ENCODE measurements at places on chromosomes 6 and 20.
A peak's percentile ranks its signal among the peaks of the same experiment; 100 is the strongest.

GRCh38 chr20:33337531-33338165 is 54.6 kb downstream of the BPIFB1 start:
- no peak for DNase-seq

- no peak for DNase-seq
Observed at GRCh38 chr6:147873816-147874215, 365.3 kb downstream of the SAMD5 start.

- DNase-seq, result no peak
Observed at GRCh38 chr6:100470422-100471120, 5.8 kb upstream of the SIM1 start.

DNA sequence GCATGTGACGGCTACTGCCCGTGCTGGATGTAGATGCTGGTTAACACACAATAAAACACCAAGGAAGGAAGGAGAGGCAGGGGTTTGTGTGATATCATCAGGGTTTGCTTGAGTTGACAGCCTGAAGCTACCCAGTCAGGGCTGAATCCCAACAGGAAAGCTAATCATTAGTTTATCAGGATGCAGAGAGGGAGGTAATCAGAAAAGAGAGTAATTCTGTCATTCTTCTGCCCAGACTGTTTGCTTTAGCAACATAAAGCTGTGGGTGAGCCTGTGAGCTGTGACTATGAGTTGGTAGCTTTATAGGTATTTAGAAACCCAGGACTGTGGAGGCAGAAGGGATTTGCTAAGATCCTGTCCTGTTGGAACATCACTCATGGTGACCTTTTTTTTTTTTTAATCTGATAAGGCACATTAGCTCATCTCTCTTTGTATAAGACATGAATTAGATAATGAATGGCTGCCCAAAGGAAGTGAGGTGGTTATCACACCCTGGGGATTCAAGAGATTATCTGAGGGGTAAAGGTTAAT is 79.3 kb downstream of the CAP2 start:
- DNase-seq, result no peak

DNA sequence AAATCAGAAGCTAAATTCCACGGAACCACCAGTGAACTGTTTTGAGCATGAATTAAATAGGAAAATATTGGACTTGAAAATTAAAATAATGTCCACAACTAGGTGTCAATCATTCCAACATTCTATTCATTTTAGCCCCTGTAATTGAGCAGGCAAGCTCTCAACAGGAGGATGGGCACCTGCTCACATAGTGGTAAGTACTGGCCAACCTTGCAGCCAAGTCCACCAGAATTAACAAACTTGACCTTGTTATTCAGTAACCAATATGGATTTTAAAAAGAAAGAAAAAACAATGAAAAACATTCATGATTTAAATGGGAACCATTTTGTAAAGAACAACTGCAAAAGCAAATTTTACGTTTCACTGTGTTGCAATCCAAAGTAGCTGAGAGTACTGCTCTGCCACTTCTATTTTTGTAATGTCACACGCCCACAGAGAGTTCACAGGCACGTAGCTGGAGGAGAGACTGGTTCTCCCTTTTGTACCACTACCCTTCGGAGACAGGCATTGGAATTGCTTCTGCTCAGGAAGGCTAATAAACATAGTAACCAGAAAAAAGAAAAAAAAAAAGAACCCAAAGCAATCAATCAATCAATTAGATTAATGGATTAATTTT is 75.2 kb upstream of the F13A1 start:
- no peak for DNase-seq

DNA sequence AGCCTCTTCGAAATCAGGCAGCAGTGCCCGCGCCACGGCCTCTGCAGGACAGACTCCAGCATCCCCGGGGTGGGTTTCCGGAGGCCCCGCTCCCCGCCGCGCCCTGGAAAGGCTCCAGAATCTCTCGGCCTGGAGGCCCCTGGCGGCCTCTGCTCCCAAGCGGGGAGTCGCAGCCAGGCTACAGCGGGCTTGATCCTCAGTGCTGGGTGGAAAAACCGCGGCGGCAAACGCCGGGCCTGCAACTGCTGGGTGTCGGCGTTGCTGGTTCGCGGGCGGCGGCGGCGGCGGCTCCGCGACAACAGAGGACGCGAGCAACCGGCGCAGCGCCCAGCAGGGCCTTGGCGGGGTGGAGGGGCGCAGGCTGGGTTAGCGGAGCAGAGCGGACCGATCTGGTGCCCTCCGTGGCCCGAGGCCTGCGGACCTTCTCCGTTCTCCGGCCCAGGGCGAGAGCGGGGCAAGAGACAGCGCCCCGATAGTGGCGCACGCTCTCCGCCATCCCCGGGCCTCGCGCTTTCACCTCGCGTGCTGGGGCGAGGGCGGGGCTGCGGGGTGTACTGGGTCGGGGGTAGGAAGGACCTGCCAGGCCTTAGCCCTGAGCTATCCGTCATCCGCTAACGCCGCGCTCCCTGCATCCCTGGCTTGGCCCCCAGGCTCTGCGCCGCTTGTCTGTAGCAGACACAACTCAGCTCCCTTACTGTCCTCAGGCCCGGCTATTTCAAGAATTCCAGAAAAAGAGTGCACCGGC is 3.4 kb upstream of the ZNF292 start:
- DNase-seq, result peak; percentile 82

- no peak for DNase-seq
Observed at GRCh38 chr20:51432251-51432784, 110.2 kb downstream of the NFATC2 start.

GRCh38 chr6:141313986-141314385 is 818.7 kb upstream of the GJE1 start:
- no peak for DNase-seq

- DNase-seq, result no peak
Observed at GRCh38 chr20:32510120-32510600, 75.0 kb downstream of the NOL4L start.

- DNase-seq, result peak; percentile 75
Observed at GRCh38 chr6:134436281-134436815, 118.4 kb upstream of the SGK1 start.

- DNase-seq, result no peak
Observed at GRCh38 chr20:36645353-36645752, 643 bp downstream of the SLA2 start.

DNA sequence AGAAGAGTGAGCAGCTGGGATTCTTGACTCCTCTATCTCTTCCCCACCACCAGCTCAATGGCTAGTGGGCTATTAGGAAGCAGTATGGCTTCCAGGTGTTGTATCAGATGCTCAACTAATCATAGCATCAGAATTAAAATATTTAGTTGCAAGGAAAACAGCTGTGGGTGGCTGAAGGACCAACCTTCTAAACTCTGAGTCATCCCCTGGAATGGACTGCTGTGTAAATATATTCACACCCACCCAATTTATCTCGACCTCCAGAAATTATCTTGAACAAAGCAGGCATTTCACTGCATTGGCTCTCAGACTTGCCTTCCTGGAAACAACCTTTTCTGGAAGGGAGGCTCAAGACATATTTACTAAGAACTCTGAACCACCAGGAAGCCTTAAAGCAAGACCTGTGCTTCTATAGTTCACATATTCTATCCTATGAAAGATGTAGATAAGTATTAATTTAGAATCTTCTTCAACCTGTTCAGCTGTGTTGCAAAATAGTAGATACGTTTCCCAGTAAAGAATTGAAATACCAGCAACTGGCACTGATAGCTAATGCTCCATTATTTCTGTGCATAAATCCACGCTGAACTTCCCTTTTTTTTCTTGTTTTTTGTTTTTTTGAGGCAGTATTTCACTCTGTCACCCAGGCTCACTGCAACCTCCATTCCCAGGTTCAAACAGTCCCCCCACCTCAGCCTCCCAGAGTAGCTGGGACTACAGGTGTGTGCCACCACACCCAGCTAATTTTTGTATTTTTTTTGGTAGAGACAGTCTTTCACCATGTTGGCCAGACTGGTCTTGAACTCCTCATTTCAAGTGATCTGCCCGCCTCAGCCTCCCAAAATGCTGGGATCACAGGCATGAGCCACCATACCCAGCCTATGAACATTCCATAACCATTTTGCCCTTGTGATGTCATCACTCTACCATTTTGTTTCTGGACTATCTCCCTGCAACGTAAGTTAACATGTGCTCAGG is 56.9 kb upstream of the CD2AP start:
- no peak for DNase-seq

- no peak for DNase-seq
Observed at GRCh38 chr20:21437816-21438215, 40.5 kb upstream of the NKX2-4 start.

- peak; percentile 33 for DNase-seq
Observed at GRCh38 chr6:45586216-45587171, 208.8 kb upstream of the SUPT3H start.

GRCh38 chr6:25025919-25026301 is 90.2 kb upstream of the RIPOR2 start:
- no peak for DNase-seq

- no peak for DNase-seq
Observed at GRCh38 chr20:43863821-43864544, 50.7 kb upstream of the TOX2 start.

GRCh38 chr20:59153355-59153681 is 10.3 kb upstream of the ZNF831 start:
- DNase-seq, result no peak

- no peak for DNase-seq
Observed at GRCh38 chr6:122817766-122818165, 28.7 kb downstream of the SMPDL3A start.

DNA sequence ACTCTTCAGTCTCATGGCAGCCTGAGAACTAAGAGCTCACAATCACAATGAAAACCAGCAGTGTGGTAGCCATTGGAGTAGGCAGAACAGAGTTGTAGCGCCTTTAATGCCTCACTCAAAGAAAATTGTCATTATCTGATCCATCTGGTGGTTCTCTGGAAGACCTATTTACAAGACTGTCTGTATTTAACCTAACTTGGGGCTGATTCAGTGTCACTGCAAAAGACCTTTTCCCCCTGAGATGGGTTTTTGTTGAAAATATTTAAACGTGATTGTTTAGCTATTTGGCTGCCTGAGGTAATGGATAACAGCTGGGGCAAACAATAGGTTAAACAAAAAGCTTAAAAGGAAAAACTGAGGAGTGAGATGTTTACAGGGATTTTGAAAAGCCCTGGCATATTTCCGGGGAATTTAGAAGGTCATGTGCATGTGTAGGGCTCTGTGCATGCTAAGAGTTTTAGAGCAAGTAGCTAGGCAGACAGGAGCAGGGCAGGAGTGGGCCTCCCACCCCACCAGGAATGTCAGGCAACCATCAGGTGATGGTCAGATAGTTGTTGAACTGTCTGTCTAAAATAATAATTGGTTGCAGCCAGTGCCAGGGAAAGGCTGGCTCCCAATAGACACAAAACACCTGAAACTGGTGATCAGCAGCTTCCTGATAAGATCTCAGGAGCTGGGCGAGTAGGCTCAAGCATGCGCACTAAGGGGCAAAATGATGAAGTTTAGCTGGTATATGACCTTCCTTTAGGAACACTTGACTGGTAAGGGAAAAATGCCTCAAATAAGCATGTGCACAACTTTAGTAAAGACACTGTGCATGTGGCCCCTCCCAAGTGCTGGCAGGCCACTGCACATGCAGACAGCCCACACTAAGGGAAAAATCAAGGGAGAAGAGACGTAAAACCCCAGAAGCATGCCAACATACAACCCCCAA is 70.8 kb upstream of the AKIRIN2 start:
- DNase-seq, result no peak

DNA sequence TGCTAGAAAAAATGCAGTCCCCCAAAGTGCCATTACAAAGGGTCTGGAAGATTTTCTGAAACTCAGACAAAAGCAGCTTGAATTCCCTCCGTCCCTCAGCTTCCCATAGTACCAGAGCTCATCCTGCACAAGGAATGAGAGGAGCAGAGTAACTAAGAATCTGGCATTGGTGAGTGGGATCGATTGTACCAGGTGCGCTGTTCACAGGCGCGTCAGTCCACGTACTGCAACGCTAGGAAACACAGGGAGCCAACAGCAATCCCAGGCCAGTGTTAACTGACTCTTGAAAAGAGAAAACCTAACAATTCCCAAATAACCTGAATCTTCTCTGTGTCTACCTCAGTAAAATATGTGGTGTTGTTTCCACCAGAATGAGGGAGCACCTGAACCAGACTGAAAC is 77.9 kb downstream of the GCNT2 start:
- no peak for DNase-seq

GRCh38 chr20:4581838-4582237 is 139.9 kb upstream of the PRND start:
- no peak for DNase-seq

- no peak for DNase-seq
Observed at GRCh38 chr6:143546599-143546998, 35.1 kb upstream of the FUCA2 start.

GRCh38 chr6:88004707-88005106 is 42.9 kb upstream of the SPACA1 start:
- DNase-seq, result no peak

DNA sequence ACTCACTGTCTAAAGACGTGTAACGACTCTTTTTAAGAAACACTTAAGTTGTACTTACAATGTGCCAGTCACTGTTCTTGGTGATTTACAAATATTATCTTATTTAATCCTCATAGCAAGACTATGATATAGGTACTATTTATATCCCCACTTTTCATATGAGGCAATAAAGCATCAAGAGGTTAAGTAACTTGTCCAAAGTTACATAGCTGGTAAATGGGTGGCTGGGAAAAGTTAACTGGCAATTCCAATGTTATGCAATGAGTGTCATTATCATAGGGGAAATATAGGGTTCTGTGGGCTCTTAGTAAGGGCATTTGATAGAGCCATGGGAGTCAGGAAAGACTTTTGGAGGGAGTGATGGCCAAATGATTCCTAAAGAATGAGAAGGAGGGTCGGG is 21.4 kb upstream of the RIPOR2 start:
- DNase-seq, result no peak

DNA sequence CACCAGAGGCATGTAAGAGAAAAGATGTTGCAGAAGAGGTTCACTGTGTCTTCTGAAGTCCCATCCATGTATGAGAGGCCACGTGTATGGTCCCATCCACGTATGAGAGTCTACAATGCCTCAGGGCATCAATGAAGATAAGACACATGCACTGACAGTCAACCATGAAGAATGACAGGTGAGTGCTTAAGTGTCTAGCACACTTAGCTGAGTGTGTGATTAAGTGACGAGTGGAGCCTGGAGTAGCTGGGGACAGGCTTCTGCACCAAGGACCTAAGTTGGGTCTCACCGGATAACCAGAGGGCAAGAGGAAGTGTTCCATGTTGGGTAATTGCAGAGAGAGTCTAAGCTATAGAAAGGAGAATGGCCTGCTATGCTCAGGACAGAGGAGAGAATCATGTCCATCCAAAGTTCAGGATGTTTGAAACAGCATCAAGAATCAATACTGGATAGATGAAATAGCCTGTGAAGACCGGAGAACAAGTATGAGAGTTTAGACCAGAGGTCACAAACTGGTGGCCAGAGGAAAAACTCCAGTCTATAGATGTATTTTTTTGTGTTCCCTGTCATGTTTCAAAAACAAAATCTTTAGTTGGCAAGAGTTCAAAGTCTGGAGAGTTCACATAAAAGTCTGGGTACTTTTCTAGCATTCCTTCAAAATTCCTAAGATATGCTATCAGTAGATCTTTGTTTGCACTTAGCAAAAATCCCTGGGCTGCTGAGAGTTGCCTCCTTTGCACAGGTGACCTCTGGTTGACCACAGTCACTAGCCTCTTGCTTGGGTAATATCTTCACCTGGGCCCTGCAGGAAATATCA is 165.8 kb downstream of the KIF16B start:
- no peak for DNase-seq
